Cerebellum (tissue), 4 donors: ENCODE measurements at places on chromosomes 2 and 18. TPM values are rescaled to one million over a fixed set of nuclear protein-coding genes. Genes with fewer than 3 reads are reported as not detected.

- no peak for DNase-seq
Observed at GRCh38 chr2:236861944-236862343, 223.7 kb upstream of the COPS8 start.

GRCh38 chr2:174121175-174121574 is 127.2 kb downstream of the OLA1 start:
- DNase-seq = no peak

The ACTG2 gene
- total RNA-seq = 1.1 TPM

GRCh38 chr18:60053747-60054304 is 154.0 kb downstream of the PMAIP1 start:
- no peak for DNase-seq

DNA sequence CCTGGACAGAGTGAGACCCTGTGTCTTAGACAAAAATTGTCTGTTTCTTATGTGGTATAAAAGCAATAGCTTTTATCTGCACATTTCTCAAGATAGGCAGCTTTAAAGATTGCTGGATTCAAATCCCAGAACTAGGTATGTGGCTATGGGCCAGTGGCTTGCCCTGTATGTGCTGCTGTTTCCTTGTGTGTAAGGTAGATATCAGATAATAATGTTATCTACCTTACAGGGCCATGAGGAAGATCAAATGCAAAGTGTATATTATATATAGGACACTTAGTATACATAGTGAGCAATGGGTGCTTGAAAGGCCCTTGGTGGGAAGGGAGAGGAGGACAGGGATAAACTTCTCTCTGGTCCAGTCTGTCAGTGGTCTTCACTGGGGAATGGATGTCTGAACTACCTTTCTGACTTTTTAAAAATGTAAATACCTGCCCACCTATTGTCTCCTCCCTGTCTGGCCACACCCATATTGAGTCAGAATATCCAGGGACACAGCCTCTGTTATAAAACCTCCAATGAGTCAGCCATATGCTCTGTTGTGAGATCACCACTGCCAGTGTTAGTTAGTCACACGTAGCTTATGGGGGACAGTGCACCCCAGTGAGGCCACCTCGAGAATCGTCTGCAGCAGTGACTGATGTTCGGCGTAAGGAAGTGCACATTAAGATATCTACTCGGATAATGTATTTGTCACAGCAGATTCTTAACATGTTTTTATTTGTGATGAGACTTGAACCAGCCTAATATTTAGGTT is 383.4 kb downstream of the PTPRM start:
- DNase-seq = no peak

The GALR1 gene
- 1.4 TPM for total RNA-seq

The DNAJC5G gene
- 1.3 TPM for total RNA-seq

GRCh38 chr2:53636596-53636995 is 131.0 kb upstream of the CHAC2 start:
- DNase-seq = no peak

GRCh38 chr2:110688594-110689091 is 10.8 kb upstream of the BUB1 start:
- DNase-seq = no peak

DNA sequence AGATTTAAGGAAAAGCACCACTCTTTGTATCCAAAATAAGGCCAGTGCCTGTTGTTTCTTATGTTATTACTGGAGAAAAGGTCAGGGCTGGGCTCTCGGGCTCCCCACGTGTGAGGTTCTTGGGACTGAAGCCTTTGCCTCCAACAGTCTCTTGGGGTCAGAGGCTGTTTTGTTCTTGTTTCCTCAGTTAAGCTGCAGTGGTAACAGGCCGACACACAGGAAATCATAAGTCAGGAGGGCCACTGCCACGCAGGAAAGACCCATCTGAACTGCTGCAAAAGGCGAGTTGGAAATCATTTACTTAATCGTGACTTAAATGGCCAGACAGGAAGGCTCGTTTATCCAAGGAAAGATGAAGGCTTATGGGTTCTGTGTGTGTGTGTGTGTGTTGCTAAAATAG is 30.3 kb upstream of the IL37 start:
- DNase-seq = no peak

DNA sequence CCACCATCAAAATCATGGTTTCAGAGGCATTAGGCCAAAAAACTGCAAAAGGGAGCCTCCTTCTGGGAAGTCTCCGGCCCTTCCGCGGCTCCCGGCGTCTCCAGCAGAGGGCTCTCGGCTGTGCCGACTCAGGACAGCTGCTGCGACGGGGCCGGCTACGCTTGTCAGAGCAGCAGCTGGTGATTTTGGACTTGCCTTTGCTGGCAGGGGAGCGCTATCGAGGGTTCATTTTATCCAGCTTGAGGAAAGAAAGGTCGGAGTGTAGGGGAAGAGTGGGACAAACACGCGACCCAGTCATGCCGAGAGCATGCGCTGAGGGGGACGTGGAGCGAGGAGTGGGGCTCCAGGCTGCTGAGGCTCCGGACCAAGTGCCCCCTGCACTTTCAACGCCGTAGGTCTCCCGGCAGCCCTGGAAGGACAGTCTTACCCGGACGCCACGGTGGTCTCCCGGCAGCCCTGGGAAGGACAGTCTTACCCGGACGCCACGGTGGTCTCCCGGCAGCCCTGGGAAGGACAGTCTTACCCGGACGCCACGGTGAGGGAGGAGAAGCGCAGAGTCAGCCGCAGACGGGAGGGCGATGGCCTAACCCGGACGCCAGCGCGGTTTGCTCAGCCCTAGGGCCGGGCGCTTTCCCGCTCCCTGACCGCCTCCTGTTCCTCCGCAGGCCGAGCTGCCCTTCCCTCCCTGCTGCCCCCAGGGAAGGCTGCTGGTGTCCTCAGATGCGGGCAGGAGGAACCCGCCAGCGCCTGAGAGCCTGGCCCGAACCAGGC is 21.7 kb downstream of the DDX18 start:
- DNase-seq = peak; percentile 38

The REEP1 gene
- 75.8 TPM for total RNA-seq

GRCh38 chr2:3972377-3972776 is 269.0 kb downstream of the DCDC2C start:
- no peak for DNase-seq

- DNase-seq = no peak
Observed at GRCh38 chr2:20451761-20452499, 5.1 kb downstream of the RHOB start.

The REV1 gene
- total RNA-seq = 99.2 TPM

GRCh38 chr2:284896-285492 is 2.9 kb downstream of the ALKAL2 start:
- DNase-seq = no peak

- peak; percentile 97 for DNase-seq
Observed at GRCh38 chr2:241355983-241356870, at the start of gene FARP2. TSS of gene FARP2 (plus strand) at chr2:241356285. CDS start at chr2:241373108, 16,823 bp downstream.

GRCh38 chr2:28515176-28515751 is 19.4 kb downstream of the PLB1 start:
- DNase-seq = no peak

GRCh38 chr2:129135017-129135416 is 816.3 kb upstream of the HS6ST1 start:
- no peak for DNase-seq

The DTNA gene
- total RNA-seq = 86.1 TPM

DNA sequence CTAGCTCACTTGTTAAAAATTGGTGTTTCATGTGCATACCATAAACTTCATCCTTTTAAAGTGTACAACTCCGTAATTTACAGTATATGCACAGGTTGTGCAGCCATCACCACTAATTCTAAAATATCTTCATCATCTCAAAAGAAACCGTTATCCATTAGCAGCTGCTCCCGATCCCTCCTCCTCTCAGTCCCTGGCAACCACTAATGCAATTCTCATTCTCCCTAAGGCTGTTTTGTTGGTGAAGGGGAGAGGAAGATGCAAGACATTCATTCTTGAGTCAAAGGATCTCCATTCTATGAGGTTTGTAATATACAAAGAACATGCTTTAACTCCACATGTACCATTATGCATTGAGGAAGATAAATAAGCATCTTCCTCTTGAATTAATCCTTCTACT is 48.6 kb downstream of the RNU4ATAC start:
- DNase-seq = no peak

DNA sequence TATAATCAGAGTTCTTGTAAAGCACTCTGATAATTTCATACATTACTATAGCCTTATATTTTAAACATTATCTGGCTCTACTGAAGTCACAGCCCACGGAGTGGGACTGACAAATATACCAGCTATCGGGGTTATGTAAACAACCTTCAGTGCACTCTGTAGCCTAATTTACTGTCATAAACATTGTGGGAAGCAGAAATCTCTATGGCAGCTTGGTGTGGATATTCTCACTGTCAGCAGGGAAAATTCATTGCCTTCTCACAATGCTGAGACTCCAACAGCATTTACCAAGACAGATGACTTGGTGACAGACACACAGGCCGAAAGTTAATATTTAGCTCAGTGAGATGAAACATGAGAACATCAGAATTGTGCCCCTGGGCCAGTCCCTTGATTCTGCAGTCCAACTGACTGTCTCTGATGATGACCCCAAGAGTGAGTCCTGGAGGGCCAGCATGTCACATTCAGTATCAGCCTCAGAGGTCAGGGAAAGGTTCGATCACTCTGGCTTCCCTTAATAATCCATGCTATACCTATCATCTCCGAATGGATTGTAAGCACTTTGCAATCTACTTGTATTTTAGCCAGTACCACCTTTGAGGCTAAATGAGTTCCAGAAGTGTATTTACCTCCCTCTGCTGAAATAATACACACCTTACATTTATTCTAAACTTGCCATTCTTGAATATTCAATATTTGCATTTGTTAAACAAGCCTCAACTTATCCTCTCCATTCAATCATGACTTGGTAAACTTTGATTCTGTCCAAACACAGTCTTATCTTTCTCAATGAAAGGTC is 146.2 kb upstream of the OSR1 start:
- no peak for DNase-seq

- DNase-seq = no peak
Observed at GRCh38 chr2:182652326-182652725, 63.7 kb upstream of the DNAJC10 start.

- no peak for DNase-seq
Observed at GRCh38 chr2:191197096-191197495, 46.3 kb upstream of the STAT4 start.

The ARHGAP28 gene
- 28.7 TPM for total RNA-seq

The GPR17 gene
- 8.9 TPM for total RNA-seq

DNA sequence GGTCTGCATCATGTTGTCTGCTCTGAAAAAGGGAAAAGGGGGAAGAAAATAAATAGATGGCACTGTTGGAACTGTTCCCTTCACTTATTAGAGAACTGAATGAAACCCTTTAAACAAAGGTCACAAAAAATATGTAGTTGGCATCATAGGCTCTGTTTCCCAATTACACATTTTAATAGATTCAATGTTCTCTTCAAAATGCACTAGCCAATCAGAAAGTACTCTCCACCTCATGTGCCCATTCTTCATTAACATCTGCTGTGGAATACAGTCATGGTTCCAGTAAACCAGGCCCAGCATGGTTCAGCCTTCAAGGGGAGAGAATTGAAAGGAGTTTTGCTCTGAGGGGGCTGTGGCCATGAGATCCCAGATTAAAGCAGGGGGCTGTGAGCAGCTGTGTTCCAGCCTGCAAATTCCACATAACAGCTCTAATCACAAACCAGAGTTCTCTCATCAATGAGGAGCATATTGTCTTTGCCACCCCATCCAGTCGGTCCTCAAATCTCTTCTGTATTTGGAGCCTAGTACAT is 165.9 kb upstream of the CREB1 start:
- DNase-seq = no peak

The POMC gene
- 0.91 TPM for total RNA-seq

The MYOM1 gene
- total RNA-seq = 3.7 TPM

The TRIM43 gene
- total RNA-seq = 1.1 TPM

The CROCC2 gene
- not detected for total RNA-seq

- DNase-seq = no peak
Observed at GRCh38 chr2:201992960-201993359, 40.7 kb upstream of the FZD7 start.

The RGPD3 gene
- 0.82 TPM for total RNA-seq

- DNase-seq = no peak
Observed at GRCh38 chr18:32669549-32670165, 103.2 kb downstream of the KLHL14 start.

DNA sequence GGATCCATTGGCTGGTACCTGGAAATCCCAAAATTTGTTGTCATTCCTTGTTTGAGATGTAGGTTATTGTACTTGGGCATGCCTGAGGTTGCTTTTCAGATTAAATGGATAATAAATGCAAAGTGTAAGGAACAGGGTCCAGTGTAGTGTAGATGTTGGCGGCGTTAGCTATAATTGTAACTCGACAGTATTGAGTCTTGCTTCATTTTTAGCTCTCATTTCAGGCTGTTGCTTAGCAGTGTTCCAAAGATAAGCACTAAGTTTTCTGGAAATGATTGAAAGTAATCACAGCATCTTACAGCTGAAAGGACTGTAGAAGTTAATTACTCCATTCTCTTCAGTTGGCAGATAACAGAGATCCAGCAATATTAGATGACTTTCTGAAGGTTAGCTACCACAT is 47.8 kb upstream of the SPTBN1 start:
- DNase-seq = no peak

GRCh38 chr18:76464281-76465259 is 30.5 kb downstream of the ZNF516 start:
- DNase-seq = no peak

GRCh38 chr18:47970664-47971531 is 40.4 kb upstream of the SMAD2 start:
- DNase-seq = no peak

GRCh38 chr2:102492006-102492405 is 19.0 kb downstream of the SLC9A4 start:
- DNase-seq = no peak

DNA sequence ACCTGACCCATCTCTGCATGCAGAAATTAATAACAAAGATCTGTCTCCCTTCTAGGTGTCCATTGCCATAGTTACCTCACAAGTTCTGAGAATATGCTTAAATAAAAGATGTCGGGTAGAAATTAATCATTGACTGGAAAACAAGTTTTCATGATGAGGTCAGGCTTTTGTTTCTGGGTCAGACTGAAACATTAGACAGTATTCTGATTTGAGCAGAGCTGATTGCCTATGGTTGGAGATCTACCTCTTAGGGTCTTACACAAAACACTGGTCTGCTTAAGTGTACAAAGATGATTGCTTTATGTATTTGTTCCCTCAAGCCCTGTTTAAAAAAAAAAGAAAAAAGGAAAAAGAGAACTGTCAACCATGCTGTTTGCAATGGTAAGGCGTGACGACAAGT is 956.4 kb downstream of the CPS1 start:
- DNase-seq = no peak
